Epithelial cell of proximal tubule (primary cell): ENCODE measurements at places on chromosomes 5 and 9.

DNA sequence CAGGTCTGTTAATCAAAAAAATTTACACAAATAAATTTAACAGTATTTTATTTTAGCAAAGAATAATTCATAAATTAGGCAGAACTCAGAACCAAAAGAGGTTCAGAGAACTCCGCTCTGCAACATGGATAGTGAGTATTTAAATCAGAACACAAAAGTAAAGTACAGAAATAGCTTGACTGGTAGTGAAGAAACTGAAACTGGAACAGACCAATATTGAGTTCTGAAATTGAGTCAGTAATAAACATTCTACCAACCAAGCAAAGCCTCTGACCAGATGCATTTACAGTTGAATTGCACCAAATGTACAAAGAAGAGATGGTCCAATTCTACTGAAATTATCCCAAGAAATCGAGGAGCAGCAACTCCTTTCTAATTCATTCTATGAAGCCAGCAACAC, 1542.8 kb downstream of the EFNA5 start:
- no peak for DNase-seq

- DNase-seq: no peak
These were observed 216.2 kb upstream of the CLINT1 start for GRCh38 chr5:158074992-158075769.

DNA sequence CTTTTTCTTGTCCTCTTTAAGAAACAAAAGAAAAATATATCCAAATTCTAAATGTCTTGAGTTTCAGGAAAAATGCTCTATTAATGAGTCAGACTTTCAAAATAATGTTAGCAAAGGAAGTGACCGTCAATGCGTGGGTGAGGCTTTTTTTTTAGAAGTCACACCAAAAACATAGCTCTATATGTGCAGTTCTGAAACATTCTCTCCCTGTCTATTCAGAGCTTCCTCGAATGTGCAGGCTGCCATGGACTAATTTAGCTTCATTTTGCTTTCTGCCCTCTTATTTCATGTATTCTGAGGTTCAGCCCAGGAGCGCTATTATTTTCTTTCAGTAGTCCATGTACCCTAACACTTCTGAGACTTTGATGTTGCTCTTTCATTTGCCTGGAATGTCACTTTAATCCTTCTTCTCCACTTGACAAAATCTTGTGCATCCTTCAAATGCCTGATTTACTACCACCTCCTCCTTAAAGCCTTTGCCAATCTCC, 72.5 kb upstream of the RASA1 start:
- no peak for DNase-seq

DNA sequence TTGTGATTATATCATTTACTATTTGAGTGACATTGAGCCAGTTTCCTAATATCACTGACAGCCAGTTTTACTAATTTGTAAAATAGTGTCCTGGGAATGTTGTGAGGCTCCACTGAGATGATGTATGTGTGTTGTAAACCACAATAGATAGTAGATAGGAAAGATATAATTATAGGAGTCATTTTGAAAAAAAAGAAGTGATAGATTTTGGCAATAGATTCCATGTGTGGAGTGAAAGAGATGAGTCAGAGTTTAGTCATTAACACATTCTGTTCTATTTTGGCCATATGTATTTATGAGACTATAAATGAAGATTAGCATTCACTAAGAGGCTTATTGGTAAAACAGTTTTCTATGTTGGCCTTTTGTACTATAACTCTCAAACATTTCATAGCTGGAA, 388.2 kb downstream of the FAM170A start:
- no peak for DNase-seq

- no peak for DNase-seq
These were observed 93.6 kb upstream of the RANBP3L start for GRCh38 chr5:36395260-36395659.

DNA sequence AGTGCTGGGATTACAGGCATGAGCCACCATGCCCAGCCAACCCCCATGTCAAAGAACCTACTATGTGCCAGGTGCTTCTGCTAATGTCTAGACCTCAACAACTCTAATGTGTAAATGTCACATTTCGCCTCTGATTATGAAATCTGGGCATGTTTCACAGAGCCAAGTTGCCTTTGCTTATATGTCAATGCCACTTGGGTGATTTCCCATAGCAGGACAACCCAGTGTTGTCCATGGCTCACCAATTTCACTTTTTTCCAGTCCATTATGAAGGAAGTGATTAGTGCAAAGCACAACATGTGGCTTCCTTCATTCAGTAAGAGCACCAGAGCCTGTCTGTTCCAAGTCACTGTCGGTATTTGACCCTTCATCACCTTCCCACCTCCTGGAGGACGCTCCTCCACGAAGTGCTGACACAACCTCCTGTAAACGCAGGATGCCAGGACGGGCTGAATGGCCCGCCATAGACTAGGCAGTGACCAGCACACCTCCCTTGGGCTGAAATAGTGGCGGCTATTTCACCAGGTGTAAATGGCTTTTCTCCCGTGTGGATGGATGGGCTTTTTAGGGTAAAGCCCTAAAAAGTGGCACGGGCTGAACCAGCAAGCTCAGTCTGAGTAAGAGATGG, 962 bp upstream of the PKN3 start:
- no peak for DNase-seq

DNA sequence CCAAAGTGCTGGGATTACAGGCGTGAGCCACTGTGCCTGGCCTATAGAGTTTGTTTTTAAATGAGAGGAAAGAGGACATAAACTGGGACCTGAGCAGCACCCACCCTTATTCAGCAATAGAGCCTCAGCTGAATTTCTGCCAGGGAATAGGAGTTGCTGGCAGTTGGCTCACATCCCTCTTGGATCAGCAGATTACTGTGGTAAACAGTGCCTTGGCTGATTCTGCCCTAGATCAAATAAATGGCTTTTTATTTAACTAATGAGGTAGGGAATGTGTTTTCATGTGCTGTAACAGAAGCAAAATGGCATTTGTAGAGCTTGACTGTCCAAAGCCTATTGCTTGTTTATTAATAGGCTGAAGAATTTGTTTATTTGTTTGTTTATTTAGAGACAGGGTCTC, 2.1 kb downstream of the ARHGEF37 start:
- no peak for DNase-seq

- DNase-seq: no peak
These were observed at the start of gene SVEP1 for GRCh38 chr9:110579034-110579861. SVEP1 (minus strand) TSS chr9:110579741; CDS start chr9:110579543, 198 bp downstream.

DNA sequence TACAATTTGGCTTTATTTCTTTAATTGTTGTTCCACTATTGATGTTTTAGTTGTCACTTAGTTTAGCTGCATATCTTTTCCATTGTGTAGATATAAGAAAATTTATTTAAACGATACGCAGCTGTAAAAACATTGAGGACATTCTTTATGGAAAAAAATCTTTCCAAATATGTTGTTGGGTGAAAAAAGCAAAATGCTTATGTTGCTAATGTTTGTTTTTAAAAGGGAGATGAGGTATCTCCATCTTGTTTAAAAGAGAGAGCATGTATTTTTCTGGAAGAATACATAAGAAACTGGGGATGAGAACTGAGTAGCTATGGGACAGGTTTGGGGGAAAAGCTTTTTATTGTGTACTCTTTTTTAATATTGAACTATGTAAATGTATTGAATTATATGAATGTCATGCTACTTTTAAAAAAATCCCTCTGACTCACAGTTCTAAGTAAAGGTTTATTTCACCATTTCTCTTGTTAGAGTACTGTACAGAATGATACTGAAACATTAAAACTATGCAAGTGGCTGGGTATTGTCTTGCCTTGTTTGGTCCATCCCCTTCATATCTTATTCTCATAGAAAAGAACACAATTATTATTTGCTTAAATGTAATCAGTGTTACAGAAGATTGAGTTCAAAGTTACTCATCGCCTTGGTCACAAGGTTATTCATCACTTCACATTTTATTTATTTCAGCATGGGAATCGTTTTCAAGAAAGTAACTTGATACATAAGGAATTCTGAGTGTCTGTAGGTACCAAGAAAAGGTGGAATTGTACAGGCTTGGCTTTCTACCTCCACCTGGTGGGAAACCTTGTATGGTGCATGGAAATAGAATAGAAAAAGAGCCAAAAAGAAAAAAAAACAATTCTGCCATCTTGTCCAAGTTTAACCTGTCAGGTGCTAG, 85.8 kb downstream of the RIC1 start:
- peak; percentile 37 for DNase-seq

GRCh38 chr9:134304690-134305089, 21.6 kb upstream of the RXRA start:
- no peak for DNase-seq

DNA sequence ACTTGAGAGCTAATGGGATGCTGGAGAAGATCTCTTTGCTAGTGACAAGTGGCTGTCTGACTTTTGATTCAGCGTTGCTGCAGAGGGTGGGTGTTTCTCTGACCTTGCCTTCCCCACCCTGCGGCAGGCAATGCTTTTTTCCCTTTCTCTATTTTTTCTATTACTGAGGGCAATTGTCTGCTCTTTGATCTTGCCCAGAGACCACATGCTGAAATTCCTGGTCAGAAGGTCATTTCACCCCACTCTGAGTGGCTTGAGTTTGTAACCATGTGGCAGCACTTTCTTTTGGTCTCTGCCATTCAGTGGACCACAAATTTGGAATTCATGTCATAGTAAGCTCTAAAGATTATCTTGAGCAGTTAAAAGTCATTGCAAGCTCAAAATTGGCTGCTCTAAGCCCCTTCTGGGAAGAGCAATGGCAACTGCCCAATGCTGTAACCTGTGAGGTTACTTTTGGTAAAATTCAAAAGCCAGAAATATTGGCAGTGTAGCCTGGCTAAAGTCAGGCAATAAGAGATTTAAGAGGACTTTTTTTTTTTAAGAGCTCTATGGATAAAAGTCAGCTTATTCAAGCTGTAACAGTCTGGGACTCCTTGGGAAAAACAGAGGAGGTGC, 30.4 kb upstream of the MTMR12 start:
- DNase-seq: no peak

GRCh38 chr5:111993242-111993641, 236.2 kb upstream of the NREP start:
- no peak for DNase-seq

- DNase-seq: peak; percentile 51
These were observed 52.9 kb downstream of the GDNF start for GRCh38 chr5:37786862-37787519.

- no peak for DNase-seq
These were observed 175.6 kb downstream of the HSD17B3 start for GRCh38 chr9:96126321-96126881.

GRCh38 chr5:52668139-52668538, 119.6 kb upstream of the ITGA1 start:
- no peak for DNase-seq
